ENCODE measurements at places on chromosomes 11 and 22. TPM values are rescaled to one million over a fixed set of nuclear protein-coding genes. Genes with fewer than 3 reads are reported as not detected.

- peaks cover 33% of the 10 kb centered on the region for H3K4me1 ChIP-seq
- peak; percentile 46 for DNase-seq
- H3K36me3 ChIP-seq, result no peaks in the 10 kb centered on the region
- peak overlapping the region; percentile 67 for H3K27ac ChIP-seq
- no peaks in the 10 kb centered on the region for H3K27me3 ChIP-seq
Observed at GRCh38 chr22:33832558-33833151, 87.6 kb downstream of the LARGE1 start.

- H3K4me1 ChIP-seq, result no peaks in the 10 kb centered on the region
- peaks cover 2% of the 10 kb centered on the region for H3K36me3 ChIP-seq
Observed at GRCh38 chr11:27328614-27329013, 34.4 kb downstream of the CCDC34 start.

- H3K27me3 ChIP-seq, result no peaks in the 10 kb centered on the region
- no peaks in the 10 kb centered on the region for H3K4me1 ChIP-seq
- no peak overlapping the region for H3K4me3 ChIP-seq
- H3K27ac ChIP-seq, result no peak overlapping the region
- H3K36me3 ChIP-seq, result no peaks in the 10 kb centered on the region
Observed at GRCh38 chr11:42058794-42059193, 599.3 kb upstream of the LRRC4C start.

SPI1 gene
- 188 TPM for total RNA-seq

DNA sequence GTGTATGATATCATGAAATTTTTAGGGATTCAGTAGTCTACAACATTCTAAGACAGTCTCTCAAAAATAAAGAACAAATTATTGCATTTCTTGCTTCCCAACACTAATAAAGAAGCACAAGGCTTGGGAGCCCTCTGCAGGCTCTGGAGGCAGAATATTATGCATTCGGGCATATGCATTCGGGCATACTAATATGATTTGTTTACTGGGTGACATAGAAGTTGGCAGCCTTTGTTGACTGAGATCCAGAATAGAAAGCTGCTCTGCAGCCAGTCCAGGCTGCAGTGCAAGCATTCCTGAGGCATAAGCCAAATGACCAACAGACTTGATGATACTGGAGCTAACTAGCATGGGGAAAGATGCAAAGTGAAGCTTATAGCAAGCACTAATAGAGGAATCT is 945.5 kb downstream of the OPCML start:
- H3K27ac ChIP-seq, result no peak overlapping the region
- H3K36me3 ChIP-seq, result no peaks in the 10 kb centered on the region
- no peaks in the 10 kb centered on the region for H3K27me3 ChIP-seq
- H3K4me3 ChIP-seq, result no peak overlapping the region
- DNase-seq, result peak; percentile 89

DNA sequence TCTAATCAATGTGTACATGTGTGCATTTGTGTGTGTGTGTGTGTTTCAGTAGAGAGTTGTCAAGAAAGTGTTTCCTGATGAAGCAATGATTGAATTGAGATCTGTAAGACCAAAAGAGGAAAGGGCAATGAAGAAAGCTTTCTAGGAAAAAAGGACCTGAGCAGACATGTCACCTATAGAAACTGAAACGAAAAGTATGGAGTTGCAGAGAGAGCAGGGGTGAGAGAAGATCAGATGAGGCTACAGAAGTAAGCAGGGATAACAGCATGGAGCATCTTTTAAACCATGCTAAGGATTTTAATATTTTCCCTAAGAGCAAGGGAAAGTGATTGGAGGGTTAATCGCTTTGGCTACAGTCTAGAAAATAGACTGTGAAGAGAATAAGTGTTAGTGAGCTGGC is 1459.4 kb upstream of the TENM4 start:
- DNase-seq, result no peak
- H3K4me1 ChIP-seq, result no peaks in the 10 kb centered on the region
- H3K27ac ChIP-seq, result no peak overlapping the region
- H3K36me3 ChIP-seq, result no peaks in the 10 kb centered on the region
- no peaks in the 10 kb centered on the region for H3K27me3 ChIP-seq

- no peak overlapping the region for H3K27ac ChIP-seq
- no peak for DNase-seq
- no peaks in the 10 kb centered on the region for H3K36me3 ChIP-seq
- peaks cover 2% of the 10 kb centered on the region for H3K4me1 ChIP-seq
- H3K27me3 ChIP-seq, result no peaks in the 10 kb centered on the region
- H3K4me3 ChIP-seq, result no peak overlapping the region
Observed at GRCh38 chr11:95501761-95502266, 270.8 kb upstream of the SESN3 start.

- H3K36me3 ChIP-seq, result peaks cover 11% of the 10 kb centered on the region
- no peak overlapping the region for H3K4me3 ChIP-seq
- no peak for DNase-seq
- no peaks in the 10 kb centered on the region for H3K4me1 ChIP-seq
- H3K27me3 ChIP-seq, result no peaks in the 10 kb centered on the region
- no peak overlapping the region for H3K27ac ChIP-seq
Observed at GRCh38 chr11:46417711-46418110, 26.1 kb upstream of the CHRM4 start.

DNA sequence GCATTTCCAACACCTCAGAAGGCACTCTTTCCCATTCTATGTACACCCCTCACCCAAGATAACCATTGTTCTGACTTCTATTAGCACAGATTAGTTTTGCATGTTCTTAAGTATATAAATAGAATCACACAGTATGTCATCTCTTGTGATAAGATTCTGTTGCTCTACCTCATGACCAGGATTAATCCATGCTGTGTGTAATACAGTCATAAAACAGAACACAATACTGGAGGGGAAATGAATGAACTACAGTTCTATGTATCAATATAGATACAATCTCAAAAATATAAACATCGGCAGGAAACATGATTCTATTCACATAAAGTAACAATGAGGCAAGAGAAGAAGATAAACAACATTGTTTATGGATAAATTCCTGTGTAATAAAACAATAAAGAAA is 151.5 kb downstream of the ATG16L2 start:
- DNase-seq, result no peak
- H3K4me1 ChIP-seq, result peaks cover 2% of the 10 kb centered on the region
- H3K36me3 ChIP-seq, result no peaks in the 10 kb centered on the region
- H3K27me3 ChIP-seq, result no peaks in the 10 kb centered on the region
- no peak overlapping the region for H3K4me3 ChIP-seq
- H3K27ac ChIP-seq, result no peak overlapping the region

- H3K27ac ChIP-seq, result no peak overlapping the region
- no peaks in the 10 kb centered on the region for H3K27me3 ChIP-seq
- no peaks in the 10 kb centered on the region for H3K4me1 ChIP-seq
- H3K4me3 ChIP-seq, result no peak overlapping the region
- H3K36me3 ChIP-seq, result no peaks in the 10 kb centered on the region
Observed at GRCh38 chr11:15106201-15106965, 8.3 kb upstream of the INSC start.

- DNase-seq, result no peak
- no peaks in the 10 kb centered on the region for H3K36me3 ChIP-seq
- peaks cover 7% of the 10 kb centered on the region for H3K4me1 ChIP-seq
- H3K4me3 ChIP-seq, result no peak overlapping the region
- H3K27me3 ChIP-seq, result no peaks in the 10 kb centered on the region
Observed at GRCh38 chr11:36160091-36160490, 129.1 kb downstream of the COMMD9 start.

DNA sequence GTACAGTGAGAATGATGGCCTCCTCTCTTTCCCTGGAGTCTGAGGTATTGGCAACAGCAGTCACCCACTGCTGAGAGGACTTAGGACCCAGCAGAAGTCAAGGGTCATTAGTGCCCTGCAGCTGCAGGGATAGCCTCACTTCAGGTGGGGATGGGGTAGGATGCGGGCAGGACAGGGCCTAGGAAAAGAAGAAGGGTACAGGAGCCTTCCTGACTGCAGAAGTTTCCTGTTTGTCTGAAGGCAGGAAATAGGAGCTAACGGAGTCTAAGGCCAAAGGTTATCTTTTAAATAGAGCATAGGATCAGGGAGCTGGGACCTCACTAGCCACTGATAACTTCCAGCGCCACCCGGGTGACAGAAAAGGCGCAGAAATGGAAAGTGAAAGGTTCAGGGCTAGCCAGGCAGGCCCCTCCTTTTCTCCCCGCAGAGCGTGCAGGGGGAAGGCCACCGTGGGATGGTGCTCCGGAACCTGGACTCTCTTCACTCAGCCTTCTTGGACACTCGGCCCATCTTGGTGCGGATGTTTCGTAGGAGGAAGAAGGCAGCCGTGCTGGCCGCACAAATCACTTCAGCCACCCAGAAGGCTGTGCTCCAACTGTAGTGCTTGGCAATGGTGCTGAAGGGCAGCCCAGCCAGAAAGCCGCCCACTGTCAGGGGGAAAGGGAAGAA is 6.0 kb downstream of the TRAPPC4 start:
- peaks cover 10% of the 10 kb centered on the region for H3K36me3 ChIP-seq
- H3K27ac ChIP-seq, result no peak overlapping the region
- peaks cover 4% of the 10 kb centered on the region for H3K4me1 ChIP-seq

DNA sequence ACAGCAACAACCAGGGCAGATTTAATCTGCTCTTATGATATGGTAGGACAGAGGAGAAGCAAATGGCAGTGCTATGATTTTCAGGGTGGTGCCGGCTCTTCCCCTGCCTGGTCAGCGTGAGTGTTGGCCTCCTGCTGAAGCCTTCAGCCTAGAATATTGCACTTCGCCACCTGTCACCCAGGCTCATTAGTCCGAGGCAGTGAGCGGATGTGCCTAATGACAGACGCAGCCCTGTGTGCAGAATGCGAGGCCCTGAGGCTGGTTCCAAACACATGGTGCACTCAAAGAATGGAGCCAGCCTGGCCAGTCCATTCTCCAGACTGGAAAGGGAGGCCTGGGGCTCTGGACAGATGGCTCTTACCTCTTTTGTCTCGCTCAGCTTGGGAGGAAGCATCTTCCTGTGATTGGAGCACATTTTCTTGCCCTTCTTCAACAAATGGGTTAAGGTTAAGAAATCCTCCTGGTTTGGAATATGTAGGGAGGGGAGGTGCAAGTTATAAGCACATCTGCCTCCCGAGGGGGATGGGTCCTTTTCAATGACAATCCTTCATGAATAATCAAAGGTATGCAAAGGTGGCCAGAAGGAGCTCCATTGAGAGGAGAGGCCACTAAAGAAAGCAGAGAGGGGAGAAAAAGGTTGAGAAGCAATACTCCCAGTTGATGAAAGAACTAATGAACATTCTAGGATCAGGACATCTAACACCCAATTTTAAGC is 39.7 kb upstream of the GALNT18 start:
- H3K36me3 ChIP-seq, result no peaks in the 10 kb centered on the region
- H3K4me1 ChIP-seq, result no peaks in the 10 kb centered on the region
- no peak overlapping the region for H3K4me3 ChIP-seq
- no peaks in the 10 kb centered on the region for H3K27me3 ChIP-seq
- no peak overlapping the region for H3K27ac ChIP-seq

- no peak overlapping the region for H3K27ac ChIP-seq
- no peaks in the 10 kb centered on the region for H3K36me3 ChIP-seq
- DNase-seq, result peak; percentile 94
- no peak overlapping the region for H3K4me3 ChIP-seq
- no peaks in the 10 kb centered on the region for H3K4me1 ChIP-seq
- no peaks in the 10 kb centered on the region for H3K27me3 ChIP-seq
Observed at GRCh38 chr11:1410366-1411291, 20.9 kb downstream of the BRSK2 start.

OAF gene
- 27.4 TPM for total RNA-seq

- no peak overlapping the region for H3K4me3 ChIP-seq
- DNase-seq, result no peak
- H3K27me3 ChIP-seq, result no peaks in the 10 kb centered on the region
- H3K4me1 ChIP-seq, result peaks cover 15% of the 10 kb centered on the region
- no peak overlapping the region for H3K27ac ChIP-seq
Observed at GRCh38 chr22:45541382-45541979, 38.8 kb downstream of the FBLN1 start.

- no peak overlapping the region for H3K4me3 ChIP-seq
- H3K4me1 ChIP-seq, result no peaks in the 10 kb centered on the region
- peaks cover 9% of the 10 kb centered on the region for H3K36me3 ChIP-seq
- no peak for DNase-seq
Observed at GRCh38 chr11:8674859-8675258, 7.6 kb downstream of the TRIM66 start.

MRGPRX4 gene
- not detected for total RNA-seq

HBG1 gene
- total RNA-seq, result 1.6 TPM

C1QTNF5 gene
- total RNA-seq, result 28.6 TPM

ACTN3 gene
- total RNA-seq, result 0.15 TPM

TEX12 gene
- 0.74 TPM for total RNA-seq

DNA sequence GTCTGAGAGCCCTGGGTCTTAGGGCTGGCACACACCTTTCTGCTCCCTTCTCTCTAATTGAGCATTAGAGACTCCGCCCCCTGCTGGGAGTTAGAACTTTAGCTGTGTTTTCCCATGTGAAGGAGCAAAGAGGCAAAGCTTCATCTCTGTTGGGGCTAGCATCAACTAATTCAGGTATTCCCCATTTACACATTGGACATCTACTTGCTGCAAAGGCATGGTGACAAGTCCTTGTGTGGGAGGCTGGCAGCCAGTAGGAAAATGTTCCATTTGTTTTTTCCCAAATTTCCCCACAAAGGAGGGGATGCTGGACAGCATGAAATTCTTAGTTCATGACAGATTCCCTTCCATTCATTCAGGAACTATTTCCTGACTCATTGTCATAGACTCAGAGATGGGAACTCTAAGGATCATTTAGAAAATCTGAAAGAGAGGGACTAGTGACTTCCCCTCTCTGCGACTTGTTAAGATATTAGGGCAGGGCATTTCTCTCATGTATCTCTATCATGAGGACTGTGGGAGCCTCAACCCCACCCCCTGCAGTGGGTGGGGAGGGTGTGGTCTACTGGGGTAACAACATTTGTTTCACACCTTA is 3.6 kb downstream of the CD44 start:
- H3K27ac ChIP-seq, result no peak overlapping the region
- H3K27me3 ChIP-seq, result no peaks in the 10 kb centered on the region
- H3K4me3 ChIP-seq, result no peak overlapping the region

GRCh38 chr11:128282053-128282452 is 305.3 kb downstream of the ETS1 start:
- H3K4me1 ChIP-seq, result peaks cover 16% of the 10 kb centered on the region
- H3K27me3 ChIP-seq, result no peaks in the 10 kb centered on the region
- H3K4me3 ChIP-seq, result no peak overlapping the region

LRRC4C gene
- 5.3 TPM for total RNA-seq

MS4A6E gene
- not detected for total RNA-seq

GRCh38 chr22:22716136-22716665 is 71.8 kb downstream of the GGTLC2 start:
- DNase-seq, result no peak
- H3K4me3 ChIP-seq, result no peak overlapping the region
- H3K4me1 ChIP-seq, result no peaks in the 10 kb centered on the region
- no peak overlapping the region for H3K27ac ChIP-seq

Measured in lung (tissue), 17 donors.